Cardiac septum (tissue), 1 donor: ENCODE measurements at places on chromosomes 1 and 21. TPM values are rescaled to one million over a fixed set of nuclear protein-coding genes. Genes with fewer than 3 reads are reported as not detected.

Gene TPTE
- not detected for total RNA-seq

Gene TRNP1
- 42.2 TPM for total RNA-seq

Gene OR2L13
- total RNA-seq = not detected

Gene GJA9
- total RNA-seq = not detected

Gene ST6GALNAC3
- 4.1 TPM for total RNA-seq

GRCh38 chr21:42861848-42862400 lies 17.4 kb downstream of the WDR4 start:
- no peak for DNase-seq

- DNase-seq = no peak
These were observed 20.3 kb upstream of the PADI3 start for GRCh38 chr1:17228619-17229018.

DNA sequence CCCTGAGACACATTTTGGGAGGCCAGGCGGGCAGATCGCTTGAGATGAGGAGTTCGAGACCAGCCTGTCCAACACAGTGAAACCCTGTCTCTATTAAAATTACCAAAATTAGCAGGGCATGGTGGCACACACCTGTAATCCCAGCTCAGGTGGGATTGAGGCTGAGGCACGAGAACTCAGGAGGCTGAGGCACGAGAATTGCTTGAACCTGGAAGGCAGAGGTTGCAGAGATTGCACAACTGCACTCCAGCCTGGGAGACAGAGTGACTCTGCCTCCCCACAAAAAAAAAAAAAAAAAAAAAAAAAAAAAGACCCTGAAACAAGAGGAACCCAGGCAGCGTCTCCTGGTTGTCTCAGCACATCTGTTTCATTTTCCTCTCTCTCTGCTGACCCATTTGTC lies 24.2 kb downstream of the PGM1 start:
- DNase-seq = no peak

DNA sequence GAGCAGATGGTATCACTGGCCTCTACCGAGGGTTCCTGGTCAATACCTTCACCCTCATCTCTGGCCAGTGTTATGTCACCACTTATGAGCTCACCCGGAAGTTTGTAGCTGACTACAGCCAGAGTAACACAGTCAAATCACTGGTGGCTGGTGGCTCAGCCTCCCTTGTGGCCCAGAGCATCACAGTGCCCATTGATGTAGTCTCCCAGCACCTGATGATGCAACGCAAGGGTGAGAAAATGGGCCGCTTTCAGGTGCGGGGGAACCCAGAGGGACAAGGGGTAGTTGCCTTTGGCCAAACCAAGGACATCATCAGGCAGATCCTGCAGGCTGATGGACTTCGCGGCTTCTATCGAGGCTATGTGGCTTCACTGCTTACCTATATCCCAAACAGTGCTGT lies 6.1 kb downstream of the SLC25A44 start:
- no peak for DNase-seq

DNA sequence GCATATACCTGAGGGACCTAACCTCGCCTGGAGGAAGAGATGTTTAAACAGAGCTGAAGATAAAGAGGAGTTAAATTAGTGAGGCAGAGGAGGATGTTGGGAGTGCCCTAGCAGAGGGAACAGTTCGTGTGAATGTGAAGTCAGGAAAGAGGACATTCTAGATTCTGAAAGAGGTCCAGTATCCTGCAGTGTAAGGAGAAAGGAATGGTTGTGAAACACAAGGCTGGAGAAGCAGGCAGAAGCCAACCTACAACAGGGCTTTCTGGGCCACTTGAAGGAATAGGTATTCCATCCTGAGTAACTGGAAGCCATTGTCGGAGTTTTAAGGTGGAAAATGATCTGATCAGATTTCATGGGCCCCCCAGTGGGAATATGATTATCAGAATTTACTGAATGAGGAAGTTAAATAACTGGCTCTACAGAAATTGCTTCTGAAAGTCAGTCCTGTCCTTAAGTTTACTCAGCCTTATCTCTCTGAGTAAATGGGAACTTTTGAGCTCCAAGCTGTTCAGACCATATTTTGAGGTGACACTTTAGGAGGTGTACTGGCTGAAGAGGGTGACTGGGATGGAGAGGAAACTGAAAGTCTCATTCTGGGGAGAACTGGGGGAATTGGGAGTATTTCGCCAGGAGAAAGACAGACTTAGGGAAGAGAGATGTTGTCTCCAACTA lies 24.4 kb upstream of the FAAH start:
- DNase-seq = no peak

DNA sequence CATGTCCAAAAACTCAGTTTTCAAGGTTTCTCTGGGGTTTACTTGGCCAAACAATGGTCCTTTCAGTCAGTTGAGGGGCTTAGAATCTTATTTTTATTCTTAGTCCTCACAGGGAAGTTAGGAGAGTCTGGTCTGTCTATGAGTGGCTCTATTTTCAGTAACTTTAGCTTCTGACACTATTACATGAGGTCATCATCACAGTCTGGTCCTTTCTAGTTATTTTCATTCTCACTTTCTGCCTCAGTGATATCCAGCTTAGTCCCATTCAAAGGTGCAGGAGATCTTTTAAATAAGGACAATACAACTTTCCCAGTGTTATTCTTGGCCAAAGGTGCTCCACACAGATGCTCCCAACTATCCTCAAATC lies 30.0 kb upstream of the FGGY start:
- no peak for DNase-seq

GRCh38 chr1:30693366-30693765 lies 30.0 kb downstream of the MATN1 start:
- DNase-seq = peak; percentile 27

DNA sequence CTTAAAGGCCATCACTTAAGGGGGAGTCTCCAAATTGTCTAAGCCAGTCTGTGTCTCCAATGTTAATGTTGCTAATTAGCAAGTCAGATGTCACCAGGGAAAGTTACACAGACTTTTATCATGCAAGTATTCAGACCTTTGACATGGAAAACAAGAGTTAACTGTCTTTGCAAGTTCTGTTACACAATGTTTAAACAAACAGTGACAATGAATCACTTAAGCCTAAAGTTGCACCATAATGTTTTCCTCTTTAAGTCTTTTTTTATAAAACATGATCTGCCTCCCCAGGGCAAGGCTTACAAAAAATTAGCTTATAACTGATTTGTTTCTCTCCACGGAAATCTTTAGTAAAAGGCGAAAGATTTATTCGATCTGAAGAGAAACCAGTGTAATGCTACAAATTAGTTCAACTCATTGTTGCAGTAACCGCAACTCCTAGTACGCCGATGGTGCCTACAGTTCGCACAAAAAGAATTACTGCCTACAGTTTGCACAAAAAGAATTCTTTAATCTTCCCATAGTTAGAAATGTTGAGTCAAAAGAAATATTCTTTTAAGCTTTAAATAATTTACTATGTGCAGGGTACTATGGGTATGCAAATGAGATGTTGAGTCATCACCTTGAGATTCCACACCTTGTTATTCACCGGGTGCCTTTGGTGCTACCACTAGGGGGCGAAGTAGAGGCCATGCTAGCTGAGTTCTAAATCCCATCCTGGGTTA lies 45.3 kb downstream of the HHAT start:
- DNase-seq = no peak

- DNase-seq = no peak
These were observed at the start of gene NCF2 for GRCh38 chr1:183590244-183591191. NCF2 (minus strand) TSS chr1:183590459; CDS start chr1:183590329, 130 bp downstream.

DNA sequence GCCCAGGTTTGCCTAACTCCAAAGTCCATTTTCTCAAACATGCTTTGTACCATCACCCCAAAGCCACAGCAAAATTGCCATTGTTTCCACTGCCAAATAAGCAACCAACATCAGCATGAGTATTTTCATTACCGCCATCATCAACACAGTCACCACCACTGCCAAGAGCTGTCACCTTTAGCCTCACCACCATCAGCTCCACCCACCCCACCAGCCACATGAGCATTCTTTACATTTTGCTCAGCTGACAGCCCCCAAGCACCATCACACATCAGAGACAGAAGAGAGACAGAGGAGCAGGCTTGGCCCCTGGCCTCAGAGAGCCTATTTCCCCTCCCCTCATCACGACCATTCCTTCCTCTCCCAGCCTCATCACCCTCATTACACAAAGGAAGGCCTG lies 42.7 kb downstream of the TAS1R2 start:
- DNase-seq = no peak

DNA sequence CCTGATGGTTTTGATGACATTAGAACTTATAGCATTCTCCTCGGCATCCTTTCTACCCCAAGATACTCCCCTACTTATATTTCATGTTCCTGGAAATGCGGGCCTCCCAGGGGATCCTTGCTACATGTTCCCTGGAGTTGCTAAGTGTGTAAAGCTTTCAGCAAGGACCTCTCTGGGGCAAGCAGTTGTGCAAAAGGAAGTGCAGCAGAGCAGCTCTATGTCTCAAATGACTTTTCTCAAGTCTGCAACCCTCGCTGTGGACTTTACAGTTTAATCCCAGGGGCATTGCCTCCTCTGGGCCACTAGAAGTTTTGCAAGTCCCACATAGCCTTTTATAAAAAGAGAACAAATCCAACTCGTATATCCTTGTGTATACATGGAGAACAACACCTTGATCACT lies 20.8 kb upstream of the MNDA start:
- DNase-seq = no peak

DNA sequence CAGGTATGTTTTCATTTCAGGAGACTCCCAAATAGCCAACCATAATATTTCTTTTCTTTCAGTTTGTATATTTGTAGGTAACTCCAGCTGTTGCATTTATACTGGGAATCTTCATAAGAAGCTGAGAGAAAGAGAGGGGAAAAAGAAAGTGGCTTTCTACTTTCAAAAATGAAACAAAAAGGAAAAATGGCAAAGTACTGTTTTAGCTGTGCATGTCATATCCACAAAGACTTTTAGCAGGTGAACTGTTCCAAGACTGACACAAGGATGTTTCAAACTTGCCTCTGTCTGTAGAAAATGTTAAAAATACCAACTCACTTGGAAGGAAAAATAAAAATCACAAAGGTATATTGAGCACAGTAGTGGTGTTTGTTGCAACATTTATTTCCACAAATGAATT lies 41.9 kb upstream of the CACYBP start:
- DNase-seq = no peak
